ENCODE measurements at places on chromosomes 6 and 20.

DNA sequence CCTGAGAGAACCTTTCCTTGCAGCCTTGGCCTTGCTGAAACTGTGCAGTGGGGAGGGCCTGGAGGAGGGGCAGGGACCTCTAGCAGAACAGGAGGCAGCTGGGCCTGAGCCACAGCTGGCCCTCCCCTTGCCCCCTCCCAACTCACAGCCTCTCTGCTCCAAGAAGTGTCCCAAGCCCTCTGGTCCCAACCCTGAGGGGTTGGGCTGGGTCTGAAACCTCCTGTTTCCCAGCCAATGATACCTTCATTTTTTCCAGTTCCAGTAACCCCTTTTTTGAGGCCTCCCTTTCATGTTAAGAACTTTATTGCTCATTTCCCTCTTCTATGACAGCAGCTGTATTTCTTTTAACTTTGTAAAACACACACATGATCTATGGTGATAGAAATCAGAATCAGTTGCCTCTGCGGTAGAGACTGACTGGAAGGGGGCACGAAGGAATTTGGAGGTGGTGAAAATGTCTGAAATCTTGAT, 17.9 kb upstream of the ARMC12 start:
- peak; percentile 20 for DNase-seq

GRCh38 chr6:8589941-8590729, 154.8 kb upstream of the SLC35B3 start:
- no peak for DNase-seq

DNA sequence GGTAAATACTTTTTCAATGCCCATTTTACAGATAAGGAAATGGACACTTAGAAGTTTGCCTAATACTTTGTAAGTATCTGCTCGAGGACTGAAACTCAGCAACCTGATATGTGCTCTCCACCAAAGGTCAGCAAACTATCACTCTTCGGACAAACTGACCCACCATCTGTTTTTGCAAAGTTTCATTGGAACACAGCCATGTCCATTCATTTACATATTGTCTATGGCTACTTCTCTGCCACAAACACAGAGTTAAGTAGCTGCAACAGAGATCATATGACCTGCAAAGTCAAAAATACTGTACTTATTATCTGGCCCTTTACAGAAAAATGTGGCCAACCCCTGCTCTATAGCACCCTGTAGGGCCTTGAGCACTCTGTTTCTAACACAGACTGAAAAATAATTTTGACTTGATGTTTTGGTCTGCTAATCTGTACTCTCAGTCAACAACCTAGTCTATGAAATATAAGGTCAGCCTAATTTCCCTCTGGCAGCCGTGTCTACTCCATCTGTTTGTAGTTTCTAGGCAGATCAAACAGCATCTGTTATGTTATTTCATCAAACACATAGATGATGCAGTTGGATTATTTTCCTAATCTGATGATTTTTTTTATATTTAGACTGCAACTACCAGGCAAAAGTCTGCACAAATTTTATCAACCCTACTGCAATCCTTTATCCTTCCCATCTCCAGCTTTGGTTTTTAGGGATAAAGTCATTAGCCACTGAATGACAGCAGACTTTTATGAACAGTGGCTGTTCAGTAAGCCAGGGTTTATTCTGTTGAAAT, 41.4 kb upstream of the BEND6 start:
- DNase-seq, result no peak

GRCh38 chr6:130697995-130698535, 129.1 kb upstream of the SMLR1 start:
- DNase-seq, result peak; percentile 54

Data from stimulated activated CD4-positive, alpha-beta T cell treated with anti-CD3 and anti-CD28 coated beads, Interleukin-4, amount 100 ng/mL, for 4 hours (primary cell).